ENCODE measurements at places on chromosomes 2 and 18.

DNA sequence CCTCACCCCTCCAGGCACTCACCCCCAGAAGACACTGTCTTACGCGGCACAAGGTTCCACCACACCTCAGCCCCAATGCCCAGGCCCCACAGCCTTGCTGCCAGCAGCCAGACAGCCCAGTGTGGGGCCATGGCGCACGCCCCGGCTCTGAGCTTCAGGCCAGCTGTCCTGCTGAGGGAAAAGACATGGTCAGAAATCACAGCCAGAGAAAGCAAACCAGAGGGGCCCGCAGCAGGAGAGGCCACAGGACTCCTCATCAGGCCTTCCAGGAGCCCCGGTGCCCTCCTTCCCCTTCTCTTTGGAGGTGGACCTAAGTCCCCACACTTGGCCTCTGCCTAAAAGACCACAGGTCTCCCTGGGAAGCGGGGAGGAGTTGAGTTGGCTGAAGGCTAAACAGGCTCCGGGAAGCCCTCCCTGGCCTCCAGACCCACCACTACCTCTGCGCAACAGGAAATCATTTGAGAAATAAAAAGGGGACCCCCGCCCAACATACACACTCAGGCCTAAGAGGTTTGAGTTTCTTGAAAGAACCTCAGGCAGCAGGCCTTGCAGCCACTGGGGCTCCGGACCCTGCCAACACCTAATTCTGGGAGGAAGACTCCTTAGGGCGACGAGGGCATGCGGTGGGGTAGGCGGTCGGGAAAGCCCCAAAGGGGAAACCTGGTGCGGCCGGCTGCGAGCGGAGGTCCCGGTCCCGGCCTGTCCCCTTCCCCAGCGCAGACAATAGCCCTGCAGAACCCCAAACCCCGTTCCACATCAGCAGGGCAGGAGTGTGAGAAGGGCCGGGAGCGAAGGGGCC, 1.9 kb downstream of the SEMA4C start:
- no peak for DNase-seq

- no peak for DNase-seq
Observed at GRCh38 chr18:45503990-45504389, 111.3 kb upstream of the SLC14A2 start.

DNA sequence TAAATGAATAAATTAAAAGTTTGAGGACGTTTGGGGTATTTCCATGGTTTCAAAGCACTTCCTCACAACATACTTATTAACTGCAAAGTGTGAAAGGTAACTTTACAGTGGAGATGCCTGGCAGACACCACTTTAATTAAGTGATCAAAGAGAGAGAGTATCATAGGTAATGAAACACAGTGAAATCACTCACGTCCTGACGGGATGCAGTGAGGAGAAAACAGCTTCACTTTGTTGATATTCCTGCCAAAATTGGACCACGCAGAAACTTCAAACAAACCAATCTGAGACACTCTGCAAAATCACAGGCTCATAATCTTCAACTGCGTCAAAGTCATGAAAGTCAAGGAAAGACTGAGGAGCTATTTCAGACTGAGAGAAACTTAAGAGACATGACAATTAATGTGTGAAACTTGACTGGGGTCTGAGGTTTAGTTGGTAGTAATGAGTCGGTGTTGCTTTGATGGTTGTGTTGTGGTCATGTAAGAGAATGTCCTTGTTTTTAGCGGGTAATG, 66.0 kb upstream of the ITGB6 start:
- no peak for DNase-seq

GRCh38 chr2:195495351-195495750, 161.7 kb upstream of the SLC39A10 start:
- DNase-seq, result no peak

GRCh38 chr2:235537186-235537585, 43.3 kb downstream of the AGAP1 start:
- no peak for DNase-seq

DNA sequence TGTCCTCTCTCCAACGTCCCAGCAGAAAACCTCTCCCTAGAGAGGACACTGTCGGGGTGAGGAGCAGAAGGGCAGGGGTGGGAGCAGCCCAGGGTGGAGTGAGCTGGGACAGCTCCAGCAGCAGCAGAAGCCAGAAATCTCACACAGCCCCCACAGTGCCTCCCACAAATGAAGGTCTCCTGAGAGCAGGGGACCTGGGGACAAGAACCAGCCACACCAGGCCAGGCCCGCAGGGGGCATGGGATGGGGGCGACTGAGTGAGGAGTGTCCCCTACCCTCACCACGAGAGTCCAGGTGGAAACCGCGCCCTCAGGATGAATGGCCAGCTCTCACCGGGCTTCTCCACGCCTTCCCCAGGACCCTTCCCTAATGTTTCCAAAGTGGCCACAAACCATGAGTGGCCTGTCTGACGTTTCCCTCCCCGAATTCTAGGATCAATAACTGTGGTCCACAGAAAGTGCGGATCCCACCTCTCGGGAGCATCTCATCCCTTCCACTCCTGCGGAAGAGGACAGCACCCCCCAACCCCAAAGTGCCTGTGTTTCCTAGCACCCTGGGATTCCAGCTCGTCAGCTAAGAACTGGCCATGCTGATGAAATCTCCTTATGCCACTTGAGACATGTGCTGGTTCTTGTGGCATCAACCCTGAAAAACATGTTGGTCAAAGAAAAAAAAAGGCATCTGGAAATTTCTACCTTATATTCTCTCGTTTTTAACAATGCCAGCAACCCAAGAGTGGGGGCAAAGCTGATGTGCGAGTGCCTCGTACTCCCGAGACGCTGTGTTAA, 121.1 kb downstream of the HDAC4 start:
- no peak for DNase-seq

DNA sequence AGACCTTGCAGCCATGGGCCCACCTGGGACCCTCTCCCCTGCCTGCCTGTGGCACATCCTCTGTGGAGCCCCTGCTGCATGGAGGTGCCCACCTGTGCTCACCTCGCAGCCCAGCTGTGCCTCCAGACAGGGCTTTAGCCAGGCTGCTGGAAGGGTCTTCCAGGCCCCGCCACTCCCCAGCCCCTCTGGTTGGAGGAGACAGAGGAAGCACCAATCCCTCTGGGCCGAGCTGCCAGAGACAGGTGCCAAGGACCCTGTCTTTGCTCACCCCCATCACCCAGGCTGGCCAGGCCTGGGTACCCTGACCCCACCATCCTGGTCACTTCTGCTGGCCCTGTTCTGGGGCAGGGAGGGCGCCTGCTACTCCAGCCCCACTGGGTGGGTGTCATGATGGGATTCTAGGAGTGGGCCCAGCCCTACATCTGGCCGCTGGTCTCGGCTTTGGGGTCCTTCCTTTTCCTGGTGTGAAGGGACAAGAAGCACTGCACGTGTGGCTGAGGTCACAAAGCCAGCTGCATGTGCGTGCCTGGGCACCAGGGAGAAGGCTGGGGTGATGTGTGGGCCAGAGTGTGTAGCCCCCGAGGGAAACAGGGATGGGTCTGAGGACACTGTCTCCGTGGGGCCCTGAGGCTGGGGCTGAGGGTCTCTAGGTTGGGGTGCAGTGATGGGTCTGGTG, 9.3 kb upstream of the NEU4 start:
- peak; percentile 20 for DNase-seq

DNA sequence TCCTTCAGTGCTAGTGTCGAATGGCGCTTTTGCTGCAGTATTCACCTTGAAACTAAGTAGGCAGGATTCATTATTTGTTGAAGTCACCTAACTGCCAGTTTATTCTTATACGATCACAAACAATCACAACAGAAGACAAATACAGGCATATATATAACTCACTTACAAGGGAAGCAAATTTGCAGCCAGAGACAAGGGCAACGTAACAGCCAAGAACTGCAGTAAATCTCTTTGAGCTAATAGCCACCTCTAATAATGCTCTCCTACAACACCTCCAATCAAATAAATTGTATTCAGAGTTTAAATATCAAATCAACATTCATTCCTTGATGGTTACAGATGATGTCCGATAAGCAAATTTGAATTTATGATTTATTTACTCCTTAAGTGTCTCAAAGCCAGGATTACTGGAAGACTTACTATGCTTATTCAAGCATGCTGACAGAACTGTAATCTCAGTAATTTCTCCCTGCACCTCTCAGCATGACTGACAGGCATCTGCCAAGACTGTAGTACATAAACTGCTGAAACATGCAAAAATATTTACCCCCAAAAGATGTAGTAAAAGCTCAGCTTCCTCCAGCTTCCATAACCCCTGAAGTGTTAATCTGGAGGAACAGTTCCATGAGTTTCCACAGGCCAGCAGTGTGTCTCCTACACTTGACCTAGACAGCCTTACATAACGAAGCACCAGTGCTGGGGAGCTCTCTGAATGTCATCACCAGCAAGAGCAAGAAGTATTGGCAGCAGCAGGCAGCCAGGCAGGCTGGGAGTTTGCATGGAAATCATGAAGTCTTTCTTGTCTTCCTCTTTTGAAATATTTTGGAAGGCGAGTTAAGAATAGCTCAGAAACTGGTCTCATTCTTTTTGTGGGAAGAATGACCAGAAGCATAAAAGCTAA, 20.9 kb upstream of the SCN1A start:
- no peak for DNase-seq

DNA sequence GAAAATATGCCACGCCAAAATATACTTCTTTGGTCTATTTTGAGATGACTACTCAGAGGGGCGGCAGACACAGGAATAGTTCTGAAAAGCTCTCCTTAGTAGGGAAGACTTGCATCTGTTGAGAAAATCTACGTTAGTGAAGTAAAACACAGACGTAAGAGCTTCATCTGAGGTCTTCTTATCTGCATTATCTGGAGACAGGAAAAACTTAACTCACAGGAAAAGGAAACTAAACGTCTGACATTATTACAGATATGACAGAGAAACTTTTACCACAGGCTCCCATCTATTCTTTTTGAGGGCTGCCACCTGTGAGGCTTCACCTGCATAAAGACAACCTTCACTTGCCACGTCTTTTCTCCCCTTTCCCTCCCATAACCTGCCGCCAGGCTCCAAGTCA, 1295.7 kb downstream of the LRP1B start:
- no peak for DNase-seq

- no peak for DNase-seq
Observed at GRCh38 chr2:209845666-209846065, 74.0 kb downstream of the UNC80 start.

GRCh38 chr18:47644896-47645295, 285.6 kb downstream of the SMAD2 start:
- DNase-seq, result no peak

DNA sequence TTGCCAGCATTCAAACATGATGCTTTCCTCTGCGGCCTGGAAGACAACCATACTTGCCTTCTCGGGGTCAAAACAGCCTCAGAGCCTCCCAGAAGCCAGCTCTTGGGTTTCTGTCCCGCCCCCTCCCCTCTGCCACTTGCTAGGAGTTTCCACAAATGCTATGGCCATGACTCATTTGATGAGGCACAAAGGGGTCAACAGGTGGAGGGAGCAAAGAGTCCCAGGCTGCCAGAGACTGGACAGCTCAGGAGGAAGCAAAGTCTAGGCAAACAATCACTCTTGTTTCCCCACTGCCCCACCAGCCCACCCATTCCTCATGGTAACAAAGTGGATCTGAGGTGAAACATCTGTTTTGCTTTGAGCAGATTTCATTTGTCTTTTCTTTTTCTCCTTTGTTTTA, 551.1 kb downstream of the TNS1 start:
- DNase-seq, result no peak

GRCh38 chr2:237639836-237640220, 12.4 kb downstream of the LRRFIP1 start:
- no peak for DNase-seq

DNA sequence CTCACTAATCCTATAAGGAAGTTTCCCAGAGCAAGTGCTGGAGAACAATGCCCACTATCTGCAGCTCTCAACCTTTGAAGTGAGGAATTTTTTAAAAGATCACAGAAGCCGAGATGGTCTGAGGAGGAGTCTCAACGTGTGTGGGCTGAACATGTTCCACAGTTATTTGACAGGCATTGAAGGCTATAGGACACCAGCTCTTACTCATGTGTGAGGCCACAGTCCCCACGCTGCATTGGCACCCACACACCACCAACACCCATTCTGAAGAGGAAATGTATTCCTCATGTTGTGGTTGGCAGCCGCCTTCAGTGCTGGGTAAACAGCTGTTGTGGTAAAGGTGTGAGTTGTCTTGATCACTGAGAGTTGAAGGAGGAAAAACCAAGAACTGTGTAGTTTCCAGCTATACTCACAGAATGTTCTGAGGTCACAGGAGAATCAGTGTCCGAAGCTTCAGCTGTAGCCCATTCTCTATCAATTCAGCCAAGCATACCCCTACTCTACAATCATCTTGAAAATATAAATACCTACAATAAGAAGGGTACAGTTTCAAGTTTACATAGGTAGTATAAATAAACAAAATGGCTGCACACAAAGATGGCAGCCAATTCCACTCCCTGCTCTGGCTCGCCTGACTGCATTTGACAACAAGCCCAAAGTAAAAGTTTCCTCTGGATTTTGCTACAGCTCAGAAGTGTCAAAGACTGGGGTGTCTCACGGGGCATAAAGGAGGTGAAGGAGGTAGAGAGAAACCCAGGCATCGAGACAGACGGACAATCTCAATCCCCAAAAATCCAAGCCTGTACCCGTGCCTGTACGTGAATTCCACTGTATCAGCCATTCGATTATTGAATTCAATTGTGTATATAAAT, 12.1 kb downstream of the CD226 start:
- no peak for DNase-seq

DNA sequence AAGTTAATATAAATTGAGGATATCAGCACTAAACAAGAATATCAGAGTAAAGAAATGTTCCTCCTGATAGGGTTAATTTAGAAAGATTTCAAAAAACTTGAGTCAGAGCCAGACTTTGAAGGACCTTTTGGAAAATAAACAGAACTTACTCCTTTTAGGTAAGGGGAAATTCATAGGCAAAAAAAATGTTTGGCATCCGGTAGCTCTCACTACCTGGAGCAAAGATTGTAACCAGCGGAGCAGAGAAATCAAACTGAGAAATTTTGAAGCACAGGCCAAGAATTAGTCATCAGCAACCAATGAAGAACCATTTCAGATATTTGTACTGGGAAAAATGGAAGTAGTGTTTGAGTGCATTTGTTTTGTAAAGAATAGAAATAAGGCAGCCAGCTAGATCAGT, 113.0 kb downstream of the ICA1L start:
- DNase-seq, result no peak

DNA sequence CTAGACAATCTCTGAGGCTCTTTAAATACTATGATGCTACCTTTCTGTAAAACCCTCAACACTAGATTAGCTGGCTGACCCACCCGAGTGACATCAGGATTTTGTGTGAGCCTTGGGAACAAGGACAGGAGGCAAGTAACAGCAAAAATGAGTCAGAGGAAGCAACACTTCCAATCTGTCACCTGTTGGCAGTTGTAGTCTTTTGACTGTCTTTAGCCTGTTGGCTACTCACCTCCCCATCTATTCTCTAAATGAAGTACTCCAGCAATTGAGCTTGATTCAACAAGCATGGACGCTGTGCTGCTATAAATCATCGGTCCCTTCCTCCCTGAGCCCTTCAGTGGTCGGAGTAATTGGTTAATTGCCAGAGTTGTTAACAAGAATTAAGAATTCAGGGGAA, 898.7 kb downstream of the BCL11A start:
- DNase-seq, result no peak

GRCh38 chr2:203446071-203446481, 89.0 kb downstream of the RAPH1 start:
- no peak for DNase-seq

GRCh38 chr2:23041443-23041842, 343.5 kb upstream of the KLHL29 start:
- no peak for DNase-seq

Measured in GM12891 (cell line).